ENCODE measurements at places on chromosomes 11 and 22.

DNA sequence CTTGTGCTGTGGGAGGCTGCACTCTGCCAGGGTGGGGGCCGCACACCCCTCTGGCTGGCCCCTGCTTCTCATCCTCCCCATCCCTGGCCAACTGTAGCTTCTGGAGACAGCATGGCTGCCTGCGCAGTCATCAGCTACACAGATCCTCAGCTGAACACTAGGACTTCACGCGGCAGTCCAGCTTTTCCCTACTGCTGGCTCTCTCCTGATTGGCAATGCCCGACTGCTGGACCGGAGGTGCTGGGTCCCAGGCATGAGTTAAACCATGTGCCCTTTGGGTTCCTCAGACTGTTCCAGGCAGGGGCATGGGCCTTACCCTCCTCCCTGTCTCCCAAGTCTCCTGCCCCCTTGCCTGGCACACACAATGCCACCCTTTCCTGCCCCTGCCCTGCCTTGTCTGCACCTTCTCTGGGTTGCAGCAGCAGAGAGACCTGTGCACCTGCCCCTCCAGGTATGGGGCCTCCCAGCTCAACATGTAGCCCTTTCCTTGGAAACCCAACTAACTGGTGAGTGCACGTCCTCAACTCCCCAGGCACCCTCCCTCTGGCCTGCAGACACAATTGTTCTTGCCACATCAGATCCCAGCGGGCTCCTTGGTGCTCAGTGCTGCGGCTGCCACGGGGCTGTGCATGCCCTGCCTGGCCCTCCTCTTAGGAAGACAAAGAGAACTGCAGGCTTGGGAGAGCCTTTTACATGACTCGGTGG, 1039.2 kb downstream of the TBC1D22A start:
- no peak for DNase-seq

DNA sequence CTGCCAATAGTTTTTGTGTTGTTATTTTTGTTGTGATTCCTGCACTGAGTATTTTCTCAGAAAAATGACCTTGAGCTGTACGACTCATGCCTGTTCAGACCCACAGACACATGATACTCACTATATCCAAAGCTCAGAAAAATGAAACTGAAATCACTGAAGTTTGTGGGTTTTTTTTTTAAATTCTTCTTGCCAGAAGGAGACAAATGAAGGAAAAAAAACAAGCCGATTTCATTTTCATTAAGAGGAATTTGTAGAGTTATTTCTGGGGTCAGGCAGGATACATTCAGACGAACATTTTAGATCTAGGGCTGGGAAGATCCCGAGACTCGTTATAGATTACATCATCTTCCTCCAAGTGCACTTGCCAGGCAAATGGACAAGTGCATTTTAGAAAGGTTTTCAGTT, 60.4 kb downstream of the BMAL1 start:
- DNase-seq = no peak

DNA sequence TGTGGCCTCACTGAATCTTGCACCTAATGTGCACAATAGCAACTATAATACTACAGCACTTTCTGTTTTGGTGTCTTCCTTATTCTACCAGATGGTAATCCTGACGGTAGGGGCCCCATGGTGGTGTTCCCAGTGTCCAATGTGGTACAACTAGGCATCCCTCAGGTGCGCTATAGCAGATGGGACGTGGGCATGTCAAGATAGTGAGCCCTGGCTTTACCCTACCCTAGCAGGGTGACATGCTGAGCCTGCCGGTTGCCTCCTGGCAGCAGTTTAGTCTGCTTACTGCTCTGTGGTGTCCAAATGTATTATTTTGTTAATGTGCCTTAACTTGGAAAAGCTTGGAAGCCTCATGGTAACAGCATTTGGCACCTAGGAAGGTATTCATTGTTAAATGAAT, 19.2 kb downstream of the ACO2 start:
- no peak for DNase-seq

- no peak for DNase-seq
Measured at GRCh38 chr11:4118107-4118506, 23.5 kb downstream of the RRM1 start.

DNA sequence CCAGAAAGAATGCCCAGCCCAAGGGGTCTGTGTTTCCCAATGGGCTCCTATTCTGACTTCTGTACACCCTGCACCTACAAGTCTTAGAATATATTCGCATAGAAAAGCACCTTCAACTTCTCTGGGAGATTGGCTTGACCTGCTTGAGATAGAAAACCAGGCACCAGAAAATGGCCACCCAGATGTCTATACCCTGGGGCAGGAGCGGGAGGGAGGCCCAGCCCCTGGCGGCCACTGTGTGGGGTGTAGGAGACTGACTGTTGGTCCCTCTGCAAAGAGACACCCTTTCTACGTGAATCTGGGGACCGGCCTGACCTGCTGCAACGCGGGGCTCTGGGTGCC, 8.5 kb downstream of the DENND6B start:
- DNase-seq = no peak

- DNase-seq = no peak
Measured at GRCh38 chr11:69919659-69920344, 100.6 kb upstream of the FGF3 start.

- DNase-seq = no peak
Measured at GRCh38 chr11:204587-205109, 2.6 kb downstream of the BET1L start.

DNA sequence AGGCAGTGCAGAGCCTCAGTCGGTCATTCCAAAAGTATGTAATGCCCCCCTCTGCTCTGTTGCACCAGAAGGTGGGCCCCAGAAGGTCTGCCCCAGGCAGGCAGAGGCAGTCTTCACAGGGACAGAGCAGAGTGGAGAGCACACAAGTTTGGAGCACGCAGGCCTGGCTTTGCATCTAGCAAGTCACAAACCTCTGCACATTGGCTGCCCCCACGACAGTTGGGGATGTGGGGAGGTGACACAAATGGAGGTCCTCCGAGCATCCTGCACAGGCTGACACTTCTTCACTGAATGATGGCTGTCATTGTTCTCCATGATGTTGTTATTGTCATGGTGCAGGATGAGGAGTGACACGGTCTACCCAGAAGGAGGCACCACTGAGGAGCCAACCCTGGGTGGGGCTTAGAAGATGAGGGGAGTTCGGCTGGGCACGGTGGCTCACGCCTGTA, 11.9 kb downstream of the TOM1 start:
- DNase-seq = no peak

DNA sequence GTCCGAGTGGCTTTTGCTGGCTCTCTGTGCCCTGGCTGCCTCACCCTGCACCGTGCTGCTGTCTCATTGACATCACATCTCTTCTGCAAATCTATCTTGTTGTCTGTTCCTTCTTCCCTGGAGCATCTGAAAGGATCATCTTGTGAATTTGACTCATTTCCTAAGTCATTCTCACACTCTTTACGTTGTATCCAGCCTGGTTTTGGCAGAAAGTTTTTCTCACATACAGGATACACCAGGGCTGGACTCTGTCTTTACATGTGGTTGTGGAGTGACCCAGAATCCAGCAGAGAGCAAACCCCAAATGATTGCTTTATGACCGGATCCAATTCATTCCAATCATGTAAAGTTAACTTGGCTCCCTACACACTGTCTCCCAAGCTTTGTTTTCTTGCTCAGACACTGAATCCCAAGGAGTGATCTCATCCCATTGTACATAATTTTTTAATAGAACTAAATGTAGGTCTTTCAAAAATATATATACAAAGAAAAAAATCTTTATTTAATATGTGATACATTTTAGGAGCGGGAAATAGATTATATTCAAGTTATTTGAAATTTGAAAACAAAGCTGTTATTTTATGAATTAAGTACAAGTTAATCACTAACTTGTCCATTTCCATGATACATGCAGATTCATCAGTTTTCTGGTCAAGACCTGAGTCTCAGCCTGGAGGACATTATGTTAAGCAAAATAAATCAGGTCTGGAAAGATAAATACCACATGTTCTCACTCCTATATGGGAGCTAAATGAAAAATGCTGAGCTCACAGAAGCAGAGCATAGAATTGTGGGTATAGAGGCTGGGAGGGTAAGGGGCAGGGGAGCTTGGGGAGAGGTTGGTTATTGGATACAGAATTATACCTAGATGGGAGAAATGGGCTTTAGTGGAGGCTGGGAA, 2.9 kb upstream of the RFPL1 start:
- no peak for DNase-seq

- DNase-seq = no peak
Measured at GRCh38 chr11:3124821-3125220, 40.3 kb downstream of the OSBPL5 start.

DNA sequence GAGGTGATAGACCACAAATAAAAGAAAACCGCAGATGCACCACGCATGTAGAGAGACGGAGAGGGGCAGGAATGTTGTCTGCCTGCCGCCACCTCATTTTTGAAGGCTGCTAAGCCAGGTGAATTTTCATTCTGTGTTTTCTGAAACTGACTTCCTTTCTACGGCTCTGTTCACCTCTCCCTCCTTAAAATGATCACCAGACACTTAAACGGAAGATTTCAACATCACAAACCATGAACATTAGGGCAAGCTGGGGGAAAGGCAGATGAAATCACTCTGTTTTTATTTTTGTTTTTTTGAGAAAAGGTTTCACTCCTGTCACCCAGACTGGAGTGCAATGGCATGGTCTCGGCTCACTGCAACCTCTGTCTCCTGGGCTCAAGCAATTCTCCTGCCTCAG, 232.4 kb downstream of the MIAT start:
- no peak for DNase-seq

GRCh38 chr11:123473941-123474677, 44.0 kb downstream of the GRAMD1B start:
- DNase-seq = no peak

DNA sequence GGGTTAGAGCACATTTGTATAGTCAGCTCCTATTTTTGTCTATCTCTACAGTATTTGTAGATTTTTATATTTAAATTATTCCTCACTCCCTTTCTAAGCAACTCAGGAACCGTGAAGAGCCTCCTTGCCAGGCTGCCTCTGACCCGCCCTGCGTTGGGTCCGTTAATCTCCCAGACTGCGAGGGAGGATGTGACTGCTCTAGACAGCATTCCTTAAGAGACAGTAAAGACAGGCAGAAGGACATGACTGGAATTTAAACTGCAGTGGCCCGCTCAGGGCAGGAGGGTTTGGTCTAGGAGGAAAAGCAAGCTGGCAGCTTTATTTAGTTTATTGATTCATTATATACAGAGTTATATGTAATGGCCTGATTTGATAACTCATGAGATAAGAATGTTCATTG, 413.7 kb downstream of the TMEM135 start:
- DNase-seq = no peak

GRCh38 chr11:108501396-108501795, 3.2 kb upstream of the POGLUT3 start:
- DNase-seq = no peak

DNA sequence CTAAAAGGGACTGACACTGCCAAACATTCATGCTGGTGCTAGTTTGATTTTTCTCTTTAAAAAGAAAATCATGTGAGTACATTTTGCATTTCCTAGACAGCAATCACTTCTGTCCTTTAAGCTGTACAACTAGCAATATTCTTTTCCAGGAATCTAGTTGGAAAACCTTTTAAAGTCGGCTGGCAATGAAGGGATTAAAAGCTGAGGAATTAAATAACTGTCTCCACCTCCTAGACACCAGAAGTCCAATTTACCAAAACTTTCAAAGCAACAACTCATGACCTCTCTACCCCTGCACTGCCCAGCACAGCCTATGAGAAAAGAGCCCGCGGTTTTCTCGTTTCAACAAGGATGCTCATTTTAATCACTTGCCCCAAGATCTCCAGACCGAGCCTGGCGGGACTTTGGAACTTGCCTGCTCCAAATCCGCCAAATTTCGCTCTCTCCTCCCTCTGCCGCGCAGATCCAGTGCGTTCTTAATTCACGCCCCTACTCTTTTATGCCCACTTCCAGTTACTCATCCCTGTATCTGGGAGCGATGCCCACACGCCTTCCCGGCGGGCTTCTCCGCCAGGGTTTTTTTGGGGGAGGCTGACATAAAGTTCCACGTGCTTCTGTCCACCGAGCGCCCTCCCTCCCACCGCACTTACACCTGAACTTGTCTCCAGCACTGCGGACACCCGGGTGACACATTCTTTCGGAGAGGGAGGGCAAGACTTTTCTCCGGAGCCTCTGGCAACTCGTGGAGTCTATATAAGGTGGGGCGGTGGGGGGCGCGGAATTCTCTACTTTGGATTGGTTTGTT, 2.5 kb downstream of the MPPED2 start:
- DNase-seq = no peak

GRCh38 chr11:3824714-3825472, 15.9 kb downstream of the RHOG start:
- peak; percentile 70 for DNase-seq

- DNase-seq = no peak
Measured at GRCh38 chr22:48653306-48653705, 1174.4 kb downstream of the BRD1 start.

DNA sequence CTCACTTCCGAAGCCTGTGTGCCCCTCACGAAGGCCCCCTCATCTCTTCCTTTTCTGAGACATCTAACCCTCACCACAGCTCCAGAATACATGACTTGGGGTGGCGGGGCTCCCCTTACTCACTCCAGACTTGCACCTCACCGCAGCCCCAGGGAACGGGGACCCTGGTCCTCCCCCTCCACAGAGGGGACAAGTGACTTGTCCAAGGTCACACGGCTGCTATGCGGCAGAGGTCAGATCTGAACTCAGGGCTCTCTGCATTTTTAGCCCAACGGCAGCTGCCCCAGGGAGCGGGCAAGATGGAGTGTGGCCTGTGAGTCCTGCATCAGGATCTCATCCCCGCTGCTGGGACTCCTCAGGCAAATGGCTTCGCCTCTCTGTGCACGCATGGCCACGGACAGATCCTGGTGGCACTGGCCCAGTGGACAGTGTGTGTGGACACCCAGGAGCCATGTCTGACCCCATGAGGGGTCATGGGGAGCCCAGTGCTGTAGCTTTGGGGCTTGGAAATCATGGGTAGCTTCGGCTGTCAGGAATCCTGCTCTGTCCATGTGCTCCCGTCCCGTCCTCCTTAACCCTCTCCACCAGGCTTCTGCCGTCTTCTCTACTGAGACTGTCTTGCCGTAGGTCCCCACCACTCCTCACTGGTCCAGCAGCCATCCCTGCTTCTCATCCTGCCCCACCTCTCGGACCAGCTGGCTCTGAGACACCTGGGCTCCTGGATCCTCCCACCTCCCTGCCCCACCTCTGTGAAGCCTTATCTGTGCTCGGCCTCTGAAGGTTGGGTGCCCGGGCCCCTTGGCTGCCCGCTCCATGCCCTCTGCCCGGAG, 48.0 kb upstream of the CARS1 start:
- no peak for DNase-seq

DNA sequence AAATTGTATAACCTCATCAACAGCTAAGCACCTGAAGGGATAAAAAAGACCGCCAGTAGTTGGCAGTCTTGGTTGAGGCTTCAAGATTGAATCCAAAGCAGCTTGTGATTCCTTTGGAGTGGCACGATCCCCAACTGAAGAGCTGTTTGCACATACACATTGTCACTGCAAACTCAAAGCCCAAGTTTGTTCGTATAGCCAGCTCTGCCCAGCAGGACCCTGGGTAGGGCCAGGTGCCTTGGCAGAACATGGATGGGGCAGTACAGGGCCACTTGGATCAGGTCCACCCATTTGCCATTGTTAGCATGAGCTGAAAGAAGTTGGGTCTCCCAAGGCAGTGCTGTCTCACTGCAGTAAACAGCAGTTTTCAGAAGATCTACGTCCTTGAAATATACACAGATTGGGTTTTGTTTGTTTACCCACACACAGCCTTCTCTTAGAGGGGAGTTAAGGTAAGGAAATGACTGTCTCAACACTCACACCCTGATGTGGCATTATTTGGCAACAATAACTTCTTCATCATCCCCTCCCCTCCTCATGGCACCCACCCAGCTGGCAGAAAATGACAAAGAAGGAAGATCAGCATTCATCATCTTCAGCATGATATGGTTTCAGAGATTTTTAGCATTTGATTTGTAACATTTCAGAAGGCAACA, 132.9 kb downstream of the COMMD9 start:
- no peak for DNase-seq

GRCh38 chr22:47355776-47356510, 593.5 kb downstream of the TBC1D22A start:
- no peak for DNase-seq

Data from activated naive CD8-positive, alpha-beta T cell treated with anti-CD3 and anti-CD28 coated beads, Interleukin-2, amount 50 U/mL, for 16 hours (primary cell).